A673 (cell line): ENCODE measurements at places on chromosomes 2 and 18.

GRCh38 chr18:10033016-10033399 lies 119.2 kb downstream of the VAPA start:
- no peak for DNase-seq

GRCh38 chr18:370751-371608 lies 103.1 kb upstream of the THOC1 start:
- DNase-seq = no peak

GRCh38 chr18:70489986-70490933 lies 201.4 kb downstream of the SOCS6 start:
- peak; percentile 90 for DNase-seq

- DNase-seq = no peak
Observed at GRCh38 chr18:60209042-60209441, 163.5 kb downstream of the MC4R start.

- DNase-seq = no peak
Observed at GRCh38 chr2:21256006-21256405, 132.2 kb downstream of the TDRD15 start.

DNA sequence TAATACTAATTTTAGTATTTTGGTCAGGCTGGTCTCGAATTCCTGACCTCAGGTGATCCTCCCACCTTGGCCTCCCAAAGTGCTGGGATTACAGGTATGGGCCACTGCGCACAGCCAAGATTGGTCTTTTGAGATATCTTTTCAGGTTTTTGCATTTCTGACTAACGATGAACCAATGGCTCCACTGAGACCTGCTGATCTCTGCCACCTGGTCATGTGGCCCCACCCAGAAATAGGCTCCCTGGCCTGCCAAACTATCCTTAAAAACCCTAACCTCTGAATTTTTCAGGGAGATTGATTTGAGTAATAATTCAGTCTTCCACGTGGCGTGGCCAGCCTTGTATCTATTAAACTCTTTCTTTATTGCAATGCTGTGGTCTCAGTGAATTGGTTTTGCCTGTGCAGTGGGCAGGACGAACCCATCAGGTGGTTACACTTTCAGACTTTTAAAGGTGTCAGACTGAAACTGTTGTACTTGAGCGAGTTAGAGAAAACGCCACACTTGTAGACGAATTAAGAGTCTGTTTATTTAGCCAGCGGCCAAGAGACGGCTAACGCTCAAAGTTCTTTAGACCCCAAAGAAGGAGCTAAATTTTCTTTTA lies 85.8 kb upstream of the MSH6 start:
- DNase-seq = no peak

GRCh38 chr2:169911119-169911518 lies 83.9 kb downstream of the UBR3 start:
- DNase-seq = no peak

GRCh38 chr2:73998933-73999332 lies 14.2 kb downstream of the TET3 start:
- DNase-seq = no peak

DNA sequence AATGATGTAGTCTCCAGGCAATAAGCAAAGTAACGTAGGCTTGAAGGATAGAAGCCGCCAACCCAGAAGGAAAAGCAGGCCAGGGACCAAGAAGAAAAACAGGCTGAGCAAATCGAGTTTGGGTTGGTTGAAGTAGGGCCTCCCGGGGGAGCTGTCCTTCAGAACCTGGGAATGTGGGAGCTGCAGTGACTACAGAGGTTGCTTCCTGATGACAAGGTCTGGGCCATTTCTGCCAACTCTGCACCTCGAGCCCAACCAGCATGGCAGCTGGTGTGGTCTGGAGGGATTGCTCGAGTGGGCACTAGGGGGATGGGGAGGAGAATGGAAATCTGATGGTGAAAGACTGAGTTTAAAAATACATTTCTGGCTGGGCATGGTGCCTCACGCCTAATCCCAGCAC lies 14.1 kb downstream of the ACMSD start:
- DNase-seq = peak; percentile 7
